ENCODE measurements at places on chromosomes 7 and 10.

GRCh38 chr10:86968994-86969355 lies 693 bp downstream of the ADIRF start:
- no peak for DNase-seq

DNA sequence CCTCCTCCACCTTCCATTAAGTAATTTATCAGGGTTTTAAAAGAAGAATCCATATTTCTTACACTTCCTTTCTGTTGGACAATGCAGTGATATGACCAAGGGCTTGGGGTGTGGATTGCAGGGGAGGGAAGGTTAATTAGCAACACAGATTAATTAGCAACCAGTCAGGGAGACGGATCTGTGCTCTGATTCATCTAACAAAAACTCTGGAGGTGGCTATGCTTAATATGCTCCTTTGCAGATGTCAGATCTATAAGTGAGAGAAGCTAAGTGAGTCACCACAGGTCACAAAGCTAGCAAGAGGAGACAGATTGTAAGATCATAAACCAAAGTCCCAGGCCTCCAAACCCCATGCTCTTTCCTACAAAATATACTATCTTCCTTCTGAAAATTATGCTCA lies 178.8 kb upstream of the ITGB1 start:
- no peak for DNase-seq

- DNase-seq = no peak
These were observed 46.5 kb downstream of the DLD start for GRCh38 chr7:107937531-107937930.

DNA sequence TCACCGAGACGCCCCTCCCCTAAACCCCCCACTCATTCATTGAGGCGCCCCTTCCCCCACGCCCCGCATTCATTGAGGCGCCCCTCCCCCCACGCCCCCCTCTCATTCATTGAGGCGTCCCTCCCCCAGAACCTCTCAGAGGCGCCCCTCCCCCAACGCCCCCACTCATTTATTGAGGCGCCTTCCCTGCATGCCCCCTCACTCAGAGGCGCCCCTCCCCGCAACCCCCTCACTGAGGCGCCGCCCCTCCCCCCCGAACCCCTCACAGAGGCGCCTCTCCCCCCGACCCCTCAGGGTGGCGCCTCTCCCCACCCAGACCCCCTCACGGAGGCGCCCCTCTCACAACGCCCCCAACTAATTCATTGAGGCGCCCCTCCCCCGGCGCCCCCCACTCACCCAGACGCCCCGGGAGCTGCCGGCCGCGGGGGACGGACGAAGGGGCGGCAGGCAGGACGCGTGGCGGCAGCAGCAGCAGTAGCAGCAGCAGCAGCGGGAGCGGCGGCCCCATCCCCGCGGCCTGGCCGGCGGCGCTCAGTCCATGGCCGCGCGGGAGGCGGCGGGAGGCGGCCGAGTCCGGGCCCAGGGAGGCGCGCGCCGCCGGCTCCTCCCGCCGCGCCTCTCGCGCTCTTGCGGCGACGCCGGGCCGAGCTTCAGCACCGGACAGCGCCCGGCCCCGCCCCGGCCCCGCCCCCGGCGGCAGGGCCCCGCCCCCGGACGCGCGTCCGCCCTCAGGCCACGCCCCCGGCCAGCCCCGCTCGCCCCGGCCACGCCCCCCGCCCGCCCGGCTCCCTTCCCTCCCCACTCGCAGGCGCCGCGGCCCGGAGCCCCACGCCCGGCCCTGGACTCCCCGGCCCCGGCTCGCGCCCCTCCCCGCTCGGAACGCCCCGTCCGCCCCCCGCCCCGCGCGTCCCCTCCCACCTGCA lies at the start of gene PTPRN2:
TSS of gene PTPRN2 (minus strand) at position 662 of the 923 bp plus-strand sequence.
- DNase-seq = peak; percentile 66

DNA sequence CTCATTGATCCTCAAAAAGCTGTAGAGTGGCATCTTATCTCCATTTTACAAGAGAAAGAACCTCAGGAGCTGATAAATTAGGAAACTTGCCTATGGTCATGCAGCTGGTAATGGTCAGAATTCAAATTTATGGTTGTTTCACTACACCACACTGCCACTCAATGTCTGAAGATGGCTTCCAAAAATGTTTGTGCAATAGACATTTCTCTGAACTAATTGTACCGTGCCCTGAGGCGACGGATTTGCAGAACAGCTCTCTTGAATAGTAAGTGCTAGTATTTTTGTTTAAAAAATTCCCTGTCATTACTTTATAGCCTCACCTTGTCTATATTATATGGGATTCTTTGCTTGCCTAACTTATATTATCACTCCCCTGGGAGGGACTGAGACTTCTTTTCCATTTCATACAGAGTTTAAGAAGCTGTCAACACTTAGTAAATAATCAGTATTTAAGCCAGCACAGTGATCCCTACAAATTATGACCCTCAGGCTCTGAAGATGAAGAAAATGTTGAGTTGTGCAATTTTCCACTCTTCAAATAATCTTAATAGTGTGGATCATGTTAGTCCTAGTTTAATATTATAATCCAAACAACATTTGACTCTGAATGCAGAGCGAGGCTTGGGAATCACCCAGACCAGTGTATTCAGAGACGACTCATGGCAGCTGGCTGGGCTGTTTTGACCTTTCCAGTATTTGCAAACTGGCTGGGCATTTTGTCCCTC lies 346.6 kb downstream of the PTEN start:
- DNase-seq = no peak

DNA sequence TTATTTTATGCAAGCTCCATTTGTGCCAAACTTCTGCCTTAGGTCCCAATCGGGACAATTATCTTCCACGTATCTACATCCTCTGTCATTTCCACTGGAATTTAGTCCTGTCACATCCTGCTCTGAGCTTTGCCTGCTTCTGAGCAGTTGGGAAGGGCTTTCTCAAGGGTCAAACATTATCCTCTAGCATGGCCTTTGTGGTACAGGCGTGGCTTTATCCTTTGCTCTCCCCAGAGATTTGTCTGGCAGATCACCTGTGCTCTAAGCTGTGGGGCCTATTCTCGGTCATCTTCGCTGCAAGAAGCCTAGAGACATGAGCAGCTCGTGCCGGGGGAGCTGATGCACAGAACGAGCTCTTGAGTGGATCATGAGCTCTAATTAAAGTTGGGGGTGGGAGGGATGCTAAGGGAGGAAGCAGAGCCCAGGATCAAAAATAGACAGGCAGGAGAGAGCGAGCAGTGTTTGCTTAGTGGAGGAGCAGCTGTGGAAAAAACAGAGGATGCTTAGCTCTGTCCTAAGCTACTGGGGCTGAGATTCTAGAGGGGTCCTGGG lies 19.8 kb upstream of the TMEM273 start:
- no peak for DNase-seq

GRCh38 chr7:159231017-159231416 lies 86.3 kb upstream of the VIPR2 start:
- no peak for DNase-seq

- no peak for DNase-seq
These were observed 997.2 kb upstream of the GHITM start for GRCh38 chr10:83142074-83142563.

GRCh38 chr7:5693529-5693928 lies 87.9 kb downstream of the RNF216 start:
- no peak for DNase-seq

DNA sequence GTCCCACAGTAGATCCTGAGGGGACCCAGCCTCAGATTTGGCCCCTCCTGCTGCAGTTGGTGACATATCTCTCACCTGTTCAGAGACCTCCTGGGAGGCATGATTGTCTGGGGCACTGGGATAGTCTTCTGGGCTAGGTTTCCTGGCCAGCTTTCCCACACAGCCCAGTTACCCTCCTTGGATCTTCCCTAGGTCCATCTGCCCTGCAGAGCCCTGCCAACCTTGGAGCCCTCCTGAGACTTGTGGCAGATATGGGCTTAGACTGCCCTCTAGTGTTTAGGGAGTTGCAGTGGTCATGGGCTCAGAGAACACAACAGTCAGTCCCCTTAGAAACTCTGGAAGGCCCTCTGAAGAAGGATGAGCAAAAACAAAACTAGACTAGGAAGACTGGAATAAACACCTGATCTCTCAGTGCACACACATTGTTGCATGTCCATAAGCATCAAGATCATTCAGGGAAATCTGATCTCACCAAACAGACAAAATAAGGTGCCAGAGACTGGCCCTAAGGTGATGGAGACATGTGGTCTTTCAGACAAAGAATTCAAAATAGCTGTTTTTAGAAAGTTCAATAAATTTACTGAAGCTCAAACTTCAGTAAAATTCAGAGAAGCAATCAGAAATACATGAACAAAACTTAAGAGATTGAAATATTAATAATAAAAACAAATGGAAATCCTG lies 324.6 kb downstream of the ATRNL1 start:
- no peak for DNase-seq

DNA sequence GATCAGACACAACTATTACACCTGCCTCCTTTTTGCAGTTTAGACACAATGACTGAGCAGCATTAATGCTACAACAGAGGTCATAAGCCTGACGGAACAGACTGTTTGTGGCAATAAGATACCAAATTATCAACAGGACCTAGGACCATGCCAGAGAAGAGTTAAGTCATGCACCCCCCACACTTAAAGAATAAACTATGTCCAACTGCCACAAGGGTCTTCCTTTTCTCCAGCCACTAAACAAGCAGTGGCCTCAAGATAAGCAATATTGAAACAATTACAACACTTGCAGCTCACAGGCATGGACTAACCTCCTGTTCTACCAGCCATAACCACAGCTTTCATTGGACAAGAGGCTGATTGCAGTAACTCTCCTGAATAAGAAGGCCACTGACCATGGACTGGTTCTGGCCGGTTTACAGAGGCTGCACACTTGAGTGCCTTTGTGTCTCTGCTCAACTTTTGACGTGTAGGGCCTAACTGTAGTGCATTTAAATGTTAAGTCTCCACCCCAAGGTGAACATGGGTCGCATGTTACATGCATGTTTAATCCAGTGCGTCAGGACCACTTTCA lies 104.4 kb downstream of the STRA8 start:
- DNase-seq = no peak

- DNase-seq = no peak
These were observed 29.7 kb downstream of the TMEM248 start for GRCh38 chr7:66950763-66951162.

DNA sequence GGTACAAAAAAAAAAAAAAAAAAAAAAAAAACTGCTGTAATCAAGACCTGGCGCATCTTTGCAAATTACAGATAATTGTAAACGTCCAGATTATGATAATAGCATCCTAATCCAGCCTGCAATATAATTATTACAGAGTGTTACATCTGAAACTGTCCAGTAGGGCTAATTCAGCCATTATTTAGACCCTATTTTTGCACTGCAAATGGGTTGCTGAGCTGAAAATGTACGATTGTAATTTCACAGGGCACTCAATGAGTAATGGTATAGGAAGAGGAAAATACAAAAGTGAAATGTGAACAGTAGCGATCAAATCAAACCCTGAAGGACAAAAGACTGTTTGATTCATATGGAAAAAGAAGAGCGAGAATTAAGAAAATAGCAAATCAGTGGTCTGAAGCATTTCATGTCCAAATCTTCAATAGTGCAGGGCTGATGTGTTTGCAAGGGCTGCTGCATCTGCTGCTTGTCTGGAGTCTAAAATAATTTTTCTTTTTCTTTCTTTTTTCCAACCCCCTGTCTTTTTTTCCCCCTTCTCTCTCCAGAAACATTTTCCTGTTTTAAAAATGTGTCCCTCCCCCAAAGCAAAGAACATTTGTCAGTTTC lies 8.9 kb downstream of the DLX6 start:
- no peak for DNase-seq

- DNase-seq = no peak
These were observed 167.7 kb downstream of the MAGI2 start for GRCh38 chr7:79285756-79286155.

DNA sequence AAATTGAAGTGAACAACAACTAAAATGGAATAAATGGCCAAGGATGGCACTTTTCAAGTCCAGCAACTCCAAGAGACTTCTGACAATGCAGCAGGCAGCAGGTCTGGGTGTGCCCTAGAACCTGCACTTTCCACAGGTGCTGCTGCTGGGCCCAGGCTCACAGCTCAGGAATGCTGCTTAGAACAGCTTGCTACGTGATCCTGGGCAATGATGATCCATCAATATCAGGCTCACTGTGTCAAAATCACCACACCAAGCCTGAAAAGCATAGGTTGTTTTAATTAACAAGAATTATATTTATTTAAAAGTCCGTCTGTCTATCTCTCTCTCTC lies 148.4 kb downstream of the TNS3 start:
- DNase-seq = no peak

- DNase-seq = no peak
These were observed 59.7 kb downstream of the PROSER2 start for GRCh38 chr10:11882646-11883375.

DNA sequence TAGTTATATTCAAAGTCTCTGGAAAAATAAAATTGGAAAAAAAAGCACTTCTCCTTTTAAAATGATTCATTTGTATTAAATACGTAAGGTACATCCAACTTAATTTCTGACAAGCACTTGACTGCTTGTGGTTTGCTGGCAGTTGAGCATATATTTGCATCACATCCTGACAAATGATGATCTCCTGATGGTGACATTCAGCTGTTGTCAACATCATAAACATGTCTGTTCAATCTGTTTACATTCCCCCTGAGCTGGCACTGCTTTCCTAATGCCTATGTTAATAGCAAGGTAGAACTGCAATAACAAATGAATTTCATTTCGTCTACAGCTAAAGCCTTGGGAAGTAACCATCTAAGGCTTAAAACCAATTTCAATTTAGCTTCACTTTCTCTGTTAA lies 24.4 kb downstream of the TSPAN12 start:
- no peak for DNase-seq

DNA sequence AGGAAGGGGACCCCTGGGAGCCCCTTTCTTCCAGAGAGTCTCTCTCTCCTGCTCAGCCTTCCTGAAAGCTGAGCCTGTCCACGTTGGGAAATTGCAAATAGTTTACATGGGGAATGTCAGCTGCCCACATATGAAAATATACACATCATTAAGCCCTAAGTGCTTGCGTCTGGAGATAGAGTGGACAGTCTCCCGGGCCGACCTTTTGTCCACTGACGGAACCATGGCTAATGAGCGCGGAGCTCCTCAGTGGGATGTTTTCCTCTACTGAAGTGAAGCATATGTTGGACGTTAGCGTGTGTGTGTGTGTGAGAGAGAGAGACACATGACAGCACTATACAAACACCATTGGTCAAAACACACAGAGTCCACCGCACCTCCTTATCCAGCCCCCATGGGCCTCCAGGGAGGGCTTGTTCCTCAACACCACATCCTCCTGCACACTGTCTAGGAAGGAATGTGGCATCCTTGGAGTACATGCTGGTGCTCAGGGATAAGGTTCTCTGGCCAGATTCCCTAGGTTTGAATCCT lies 128.4 kb downstream of the RGS10 start:
- no peak for DNase-seq

- no peak for DNase-seq
These were observed 81.0 kb downstream of the SNX10 start for GRCh38 chr7:26372704-26373103.

DNA sequence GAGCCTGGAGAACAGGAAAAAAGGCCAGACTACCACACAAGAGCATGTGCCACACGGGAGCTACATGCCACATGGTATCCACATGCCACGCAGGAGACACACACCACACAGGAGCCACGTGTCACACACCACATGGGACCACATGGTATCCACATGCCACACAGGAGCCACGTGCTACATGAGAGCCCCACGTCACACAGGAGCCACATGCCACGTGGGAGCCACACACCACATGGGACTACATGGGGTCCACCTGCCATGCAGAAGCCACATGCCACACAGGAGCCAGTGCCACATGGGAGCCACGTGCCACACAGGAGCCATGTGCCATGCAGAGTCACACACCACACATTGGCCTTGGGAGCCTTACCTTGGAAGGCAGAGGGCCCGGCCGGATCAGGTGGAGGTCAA lies 244.4 kb upstream of the PPP2R2D start:
- no peak for DNase-seq

- DNase-seq = no peak
These were observed 428.8 kb downstream of the SH2D4B start for GRCh38 chr10:80966326-80966986.

All from lower lobe of right lung (tissue), 2 donors.